ENCODE measurements at places on chromosomes 7 and 10.

- no peak for DNase-seq
Measured at GRCh38 chr10:123381224-123381623, 227.0 kb downstream of the BUB3 start.

GRCh38 chr7:95687759-95688343, 84.5 kb upstream of the DYNC1I1 start:
- no peak for DNase-seq

DNA sequence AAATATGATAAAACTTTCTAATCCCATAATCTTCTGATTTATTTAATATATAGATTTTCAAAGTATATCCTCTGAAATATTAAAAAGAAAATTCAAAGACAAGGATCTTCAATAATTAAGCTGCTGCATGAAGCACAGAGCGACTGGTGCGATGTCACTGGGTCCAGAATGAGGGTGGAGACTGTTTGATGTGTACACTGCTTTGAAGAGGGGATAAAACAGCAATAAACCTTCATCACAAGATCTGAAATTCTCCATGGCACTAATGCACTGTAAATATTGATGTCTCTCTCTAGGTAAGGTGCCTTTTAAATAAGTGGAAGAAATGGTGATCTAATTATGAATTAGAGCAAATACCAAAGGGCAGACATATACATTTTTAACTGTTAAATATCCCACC, 337.8 kb downstream of the PARD3 start:
- DNase-seq, result no peak

GRCh38 chr10:98242823-98243222, 25.2 kb downstream of the LOXL4 start:
- no peak for DNase-seq

- DNase-seq, result no peak
Measured at GRCh38 chr10:84965468-84965867, 637.1 kb downstream of the CCSER2 start.

DNA sequence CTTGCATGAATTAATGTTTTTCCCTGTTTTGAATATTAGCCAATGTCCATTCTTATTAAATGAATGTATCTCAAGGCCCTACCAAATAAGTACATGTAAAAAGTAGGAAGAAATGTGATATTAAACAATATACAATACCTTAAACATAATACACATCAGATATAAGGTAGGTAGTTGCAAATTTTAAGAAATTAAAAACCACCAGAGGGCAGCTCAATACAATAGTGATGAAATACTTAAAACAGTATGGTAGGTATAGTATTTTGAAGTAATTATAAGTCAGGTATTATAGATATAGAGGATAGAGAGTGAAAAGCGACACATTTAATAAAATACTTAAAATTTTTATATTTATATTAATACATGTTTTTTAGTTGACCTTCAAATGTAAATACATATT, 43.6 kb upstream of the CDK14 start:
- DNase-seq, result no peak

All from stimulated activated CD4-positive, alpha-beta T cell treated with anti-CD3 and anti-CD28 coated beads, Interleukin-12 subunit alpha, Interleukin-12 subunit beta, amount 100 ng/mL, for 24 hours (primary cell).